Activated CD8-positive, alpha-beta T cell treated with anti-CD3 and anti-CD28 coated beads for 36 hours (primary cell): ENCODE measurements at places on chromosomes 2 and 18.

GRCh38 chr2:174051741-174052583 is 86.8 kb upstream of the SP3 start:
- DNase-seq = no peak

- DNase-seq = no peak
Observed at GRCh38 chr2:162282765-162283425, 35.6 kb downstream of the IFIH1 start.

GRCh38 chr2:14424478-14425390 is 207.8 kb upstream of the LRATD1 start:
- no peak for DNase-seq

GRCh38 chr2:127397568-127398238 is 9.9 kb upstream of the MAP3K2 start:
- no peak for DNase-seq

GRCh38 chr2:208827109-208827508 is 420.5 kb downstream of the PTH2R start:
- no peak for DNase-seq

DNA sequence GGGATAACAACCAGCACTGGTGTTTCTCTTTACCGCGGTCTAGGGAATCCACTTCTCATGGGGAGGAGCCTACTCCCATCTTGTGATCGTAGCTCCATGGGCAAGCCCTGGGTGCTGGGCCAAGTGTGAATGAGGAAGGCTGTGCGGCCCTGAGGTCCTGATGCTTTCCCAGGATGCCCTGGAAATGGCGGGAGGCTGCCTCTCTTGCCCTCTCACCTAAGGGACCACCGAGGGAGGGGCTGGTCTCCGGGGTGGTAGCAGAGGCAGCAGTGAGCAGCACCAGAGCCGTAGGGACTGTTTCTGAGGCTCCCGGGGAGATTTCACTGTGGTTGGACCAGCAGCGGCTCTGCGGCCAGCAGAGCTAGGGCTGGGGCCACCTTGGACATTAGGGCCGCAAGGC is 15.5 kb upstream of the NPPC start:
- DNase-seq = no peak

DNA sequence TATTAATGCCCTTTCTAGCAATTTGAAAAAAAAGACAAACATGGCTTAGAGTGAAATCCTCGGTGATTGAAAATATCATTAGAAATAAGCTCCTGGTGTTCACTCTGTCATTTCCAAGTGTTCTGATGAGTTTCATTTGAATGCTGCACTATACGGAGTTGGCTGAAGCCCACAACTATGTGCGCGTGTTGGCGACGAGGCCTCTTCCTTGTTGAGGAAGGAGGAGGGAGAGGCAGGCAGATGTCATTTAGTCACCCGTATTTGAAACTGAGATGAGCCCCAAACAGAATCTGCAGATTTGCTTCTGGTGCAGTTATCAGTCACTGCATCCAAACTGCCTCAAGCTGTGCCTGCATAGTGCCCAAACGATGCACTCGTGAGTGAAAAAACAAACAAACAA is 23.5 kb upstream of the SKOR2 start:
- no peak for DNase-seq

DNA sequence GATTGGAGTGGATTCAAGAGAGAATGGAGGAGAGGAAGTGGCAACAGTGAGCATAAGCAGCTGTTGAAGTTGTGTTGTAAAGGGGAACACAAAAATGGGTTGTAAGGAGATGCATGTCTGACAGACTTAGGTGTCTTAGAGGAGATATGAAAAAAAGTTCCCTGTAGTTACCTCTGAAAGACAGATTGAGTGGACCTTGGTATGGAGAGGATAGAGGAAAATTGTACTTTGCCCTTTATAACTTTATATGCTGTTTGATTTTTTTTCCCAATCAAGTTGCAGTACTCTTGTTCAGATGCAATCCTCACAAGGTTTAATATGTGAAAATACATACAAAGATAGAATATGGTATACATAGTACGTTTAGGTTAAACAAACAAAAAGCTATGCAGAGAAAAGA is 73.6 kb downstream of the LYPD6B start:
- no peak for DNase-seq

DNA sequence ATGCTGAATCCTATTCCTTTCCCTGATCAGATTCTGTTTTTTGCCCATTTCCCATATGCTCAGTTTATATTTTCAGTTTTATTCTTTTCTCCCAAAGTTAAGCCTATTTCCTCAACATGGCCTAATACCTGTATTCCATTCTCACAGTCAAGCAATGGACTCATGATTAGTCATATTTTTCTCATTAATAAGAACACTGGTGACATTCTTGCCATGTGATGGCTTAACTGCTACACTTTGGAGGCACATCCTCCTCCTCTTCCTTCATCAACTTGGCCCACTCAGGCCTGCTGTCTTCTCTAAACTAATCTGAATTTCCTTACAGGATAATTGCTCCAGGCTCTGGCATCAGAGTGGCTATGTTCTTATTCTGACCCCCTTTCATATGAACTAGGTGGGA is 679.2 kb downstream of the NYAP2 start:
- DNase-seq = no peak

DNA sequence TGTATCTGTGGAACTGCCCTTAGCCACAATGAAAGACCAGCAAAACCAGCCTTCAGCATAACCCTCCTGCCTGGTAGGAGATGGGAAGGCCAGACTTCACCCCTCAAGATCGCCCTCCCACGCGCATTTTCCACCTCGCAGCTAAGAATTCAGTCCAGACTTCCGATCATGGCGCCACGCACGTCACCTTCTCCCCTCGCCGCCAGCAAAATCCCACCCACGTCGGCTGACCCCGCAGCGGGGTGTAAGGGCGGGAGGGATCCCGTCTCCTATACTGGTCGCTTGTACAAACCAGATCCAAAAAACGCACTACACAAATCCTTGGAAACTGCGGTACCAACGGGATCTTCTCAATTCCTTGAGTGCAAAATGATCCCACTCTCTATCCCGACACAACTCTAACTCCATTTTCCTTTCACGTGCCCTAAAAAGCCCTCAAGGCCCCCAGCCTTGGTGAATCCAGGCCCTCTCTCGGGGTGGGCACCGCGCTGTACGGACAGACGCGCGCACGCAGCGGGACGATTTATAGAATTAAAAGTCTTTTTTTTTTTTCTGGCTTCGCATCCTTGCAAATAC is 1.0 kb upstream of the BMPR2 start:
- DNase-seq = peak; percentile 72

GRCh38 chr2:61371027-61371426 is 99.9 kb downstream of the USP34 start:
- DNase-seq = no peak

GRCh38 chr2:236843161-236843968 is 242.3 kb upstream of the COPS8 start:
- no peak for DNase-seq
